ENCODE measurements at places on chromosomes 2 and 18.

DNA sequence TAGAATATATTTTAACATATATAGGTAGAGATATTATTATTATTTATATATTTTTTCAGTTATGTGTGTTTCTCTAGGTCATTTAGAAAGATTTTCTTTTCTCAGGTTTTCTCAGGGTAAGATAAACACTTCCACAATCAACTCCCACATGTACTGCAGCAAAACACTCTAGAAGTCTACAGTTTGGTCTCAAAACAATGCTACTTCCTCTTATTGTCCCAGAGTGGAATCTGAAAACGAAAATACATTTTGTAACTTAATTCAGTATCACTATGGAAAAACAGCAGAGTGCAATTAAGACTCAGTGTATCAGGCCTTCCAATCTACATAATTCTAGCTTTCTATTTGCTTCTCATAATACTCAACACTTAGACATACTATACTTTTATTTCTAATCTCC lies 190.1 kb upstream of the SLC35G4 start:
- no peak for DNase-seq

DNA sequence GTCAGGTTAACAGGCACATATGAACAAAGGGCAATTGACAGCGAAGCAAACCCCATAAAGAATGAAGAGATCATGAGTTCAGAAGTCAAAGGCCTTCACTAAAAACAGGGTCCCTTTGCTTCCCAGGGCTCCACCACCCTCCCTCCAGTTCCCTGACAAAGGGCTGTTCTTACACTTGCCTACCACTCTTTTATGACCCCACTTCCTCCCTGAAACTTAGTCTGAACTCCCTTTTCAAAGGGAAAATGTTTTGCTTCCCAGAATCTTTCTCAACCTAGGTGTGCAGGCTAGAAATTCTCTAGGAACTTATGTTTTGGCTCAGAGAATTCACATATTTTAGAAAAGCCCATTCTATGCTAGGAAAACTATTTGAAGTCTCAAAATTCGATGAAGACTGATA lies 86.0 kb upstream of the ITGA4 start:
- no peak for DNase-seq

- DNase-seq, result no peak
Measured at GRCh38 chr2:8992643-8993042, 10.8 kb downstream of the MBOAT2 start.

DNA sequence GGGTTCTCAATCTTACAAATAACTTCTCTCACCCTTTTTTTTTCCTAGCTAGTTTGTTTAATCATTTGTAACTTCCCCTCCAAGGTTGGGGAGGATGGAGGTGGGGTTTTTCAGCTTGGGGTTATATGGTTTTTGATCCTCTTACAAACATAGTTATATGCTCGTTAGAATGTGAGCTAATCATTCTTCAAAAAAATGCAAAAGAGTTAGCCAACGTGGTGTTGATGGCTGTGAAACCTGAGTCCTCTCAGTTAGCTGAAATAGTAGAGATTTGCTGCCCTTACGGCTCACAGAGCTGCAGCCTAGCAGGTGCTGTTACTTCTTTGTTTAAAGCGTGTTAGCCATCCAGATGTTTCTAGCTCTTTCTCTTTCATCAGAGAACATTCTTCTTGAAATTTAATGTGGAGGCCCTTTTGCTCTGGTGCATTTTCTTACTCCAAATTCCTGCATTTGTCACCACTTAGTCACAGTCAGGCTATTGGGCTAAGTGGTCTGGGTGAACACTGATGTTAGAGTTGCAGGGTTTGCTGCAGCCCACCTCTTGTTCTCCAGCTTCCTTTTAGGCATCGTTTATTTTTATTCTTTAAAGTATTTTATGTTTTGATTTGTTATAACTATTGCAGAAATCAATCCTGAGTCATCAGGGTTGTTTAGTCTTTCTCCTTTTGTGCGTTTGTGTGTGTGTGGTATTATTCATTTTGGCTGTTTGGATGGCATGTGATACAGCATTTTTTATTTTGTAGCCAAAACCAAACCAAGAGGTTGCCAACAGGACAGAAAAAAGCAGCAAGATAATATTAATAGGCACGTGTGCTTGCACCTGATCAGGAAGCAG lies 41.1 kb downstream of the LIMS1 start:
- no peak for DNase-seq

DNA sequence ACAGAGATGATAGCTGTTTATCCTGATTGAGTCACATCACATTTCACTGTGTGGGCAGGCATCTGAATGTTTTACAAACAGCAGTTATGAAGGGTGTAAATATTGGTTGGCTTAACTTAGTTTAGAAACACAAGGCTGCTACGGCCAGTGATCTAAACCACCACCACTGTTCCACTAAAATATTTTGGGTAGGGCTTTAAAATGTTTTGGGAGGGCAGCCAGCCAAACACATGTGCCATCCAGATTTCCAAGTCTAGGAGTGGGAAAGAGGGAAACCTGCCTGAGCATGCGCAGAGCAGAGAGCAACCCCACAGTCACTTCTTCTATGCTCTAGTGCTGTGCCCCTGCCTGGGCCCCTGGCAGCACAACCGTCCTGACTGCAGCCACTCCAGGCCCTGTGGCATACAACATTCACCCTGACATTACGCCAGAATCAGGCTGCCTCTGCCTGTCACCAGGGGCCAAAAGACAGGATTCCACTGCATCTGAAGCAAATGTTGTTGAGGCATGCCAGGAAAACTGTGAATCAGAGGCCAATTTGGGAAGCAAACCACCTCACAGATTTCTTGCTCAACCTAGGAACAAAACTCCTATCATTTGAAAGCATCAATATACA lies 74.8 kb upstream of the COL5A2 start:
- DNase-seq, result no peak

DNA sequence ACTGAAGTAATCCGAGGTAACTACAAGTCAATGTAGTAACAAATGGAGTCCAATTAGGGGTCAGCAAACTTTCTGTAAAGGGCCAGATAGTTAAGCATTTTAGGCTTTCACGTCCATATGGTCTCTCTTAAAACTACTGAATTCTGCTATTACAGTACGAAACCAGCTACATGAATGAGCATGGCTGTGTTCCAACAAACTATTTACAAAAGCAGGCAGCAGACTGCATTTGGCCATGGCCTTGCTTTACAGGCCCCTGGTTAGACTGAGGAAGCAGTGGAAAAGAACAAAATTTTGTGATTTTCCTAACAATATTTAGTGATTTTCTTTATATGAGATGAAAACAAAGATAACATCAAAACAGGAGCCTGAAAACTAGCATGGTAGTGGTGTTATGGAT lies 64.0 kb downstream of the RTN4 start:
- DNase-seq, result no peak

GRCh38 chr18:63763831-63764600 lies 11.2 kb upstream of the SERPINB7 start:
- DNase-seq, result no peak

- no peak for DNase-seq
Measured at GRCh38 chr2:183001948-183002347, 36.3 kb downstream of the NCKAP1 start.

DNA sequence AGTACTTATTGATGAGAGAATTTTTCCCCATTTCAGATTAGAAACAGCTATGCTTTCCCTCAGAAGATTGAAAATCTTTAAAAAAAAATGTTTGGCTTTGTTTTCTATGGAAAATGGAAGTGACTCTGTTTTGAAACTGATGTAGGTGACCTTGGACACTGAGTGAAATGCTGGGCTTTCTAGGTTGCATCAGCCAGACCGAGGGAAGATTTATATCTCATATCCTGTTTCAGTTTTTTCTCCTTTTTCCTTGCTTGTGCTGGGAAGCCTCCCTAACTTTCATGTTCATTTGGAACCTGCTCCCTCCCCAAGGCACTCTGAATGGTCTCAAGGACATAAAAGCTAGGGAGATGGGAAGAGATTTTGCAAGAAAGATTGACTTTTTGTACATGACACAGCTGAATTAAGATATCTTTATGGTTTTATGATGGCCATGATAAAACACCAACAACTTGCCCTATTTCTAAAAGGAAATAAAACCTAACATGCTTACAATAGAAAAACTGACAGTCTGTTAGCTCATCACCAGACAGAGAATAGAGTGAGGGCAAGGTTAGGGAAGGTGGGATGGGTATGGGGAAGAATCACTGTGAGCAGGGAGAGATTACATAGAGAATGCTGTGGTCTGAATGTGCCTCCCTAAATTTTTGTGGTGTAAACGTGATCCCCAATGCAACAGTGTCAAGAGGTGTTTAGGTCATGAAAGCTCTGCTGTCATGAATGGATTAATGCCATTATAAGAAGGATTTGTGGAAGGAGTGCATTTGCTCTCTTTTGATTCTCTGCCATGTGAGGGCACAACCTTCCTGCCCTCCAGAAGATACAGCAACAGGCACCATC lies 249.7 kb downstream of the TPGS2 start:
- no peak for DNase-seq

DNA sequence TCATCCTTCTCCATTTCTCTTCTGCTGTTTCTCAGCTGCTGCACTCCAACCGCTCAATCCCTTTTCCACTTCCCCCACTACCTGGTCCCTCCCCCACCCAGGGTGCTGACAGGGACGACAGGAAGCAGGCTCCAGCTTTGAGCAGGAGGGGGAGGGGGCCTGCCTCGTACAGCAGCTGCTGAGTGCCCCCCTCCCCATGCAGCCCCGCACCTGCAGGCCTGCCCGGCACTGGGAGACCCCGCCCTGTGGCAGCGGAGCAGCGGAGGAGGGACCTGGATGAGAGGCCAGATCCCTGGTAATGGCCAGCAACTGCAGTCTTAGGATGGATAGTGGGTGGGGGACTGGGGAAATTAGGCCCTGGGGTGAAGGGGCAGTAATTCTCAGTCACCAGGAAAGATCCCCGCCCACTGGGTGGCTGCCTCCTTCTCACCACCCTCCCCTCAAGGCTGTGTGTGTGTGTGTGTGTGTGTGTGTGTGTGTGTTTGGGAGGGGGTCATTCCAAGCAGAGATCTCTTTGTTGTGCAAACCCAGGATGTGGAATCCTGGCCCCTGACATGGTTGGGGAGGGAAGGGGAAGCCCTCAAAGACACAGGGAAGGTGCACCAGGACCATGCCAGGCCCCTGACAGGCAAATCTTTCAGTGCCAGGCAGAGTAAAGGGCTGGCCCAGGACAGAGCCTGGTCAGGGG lies 6.8 kb upstream of the CRYBA2 start:
- no peak for DNase-seq

DNA sequence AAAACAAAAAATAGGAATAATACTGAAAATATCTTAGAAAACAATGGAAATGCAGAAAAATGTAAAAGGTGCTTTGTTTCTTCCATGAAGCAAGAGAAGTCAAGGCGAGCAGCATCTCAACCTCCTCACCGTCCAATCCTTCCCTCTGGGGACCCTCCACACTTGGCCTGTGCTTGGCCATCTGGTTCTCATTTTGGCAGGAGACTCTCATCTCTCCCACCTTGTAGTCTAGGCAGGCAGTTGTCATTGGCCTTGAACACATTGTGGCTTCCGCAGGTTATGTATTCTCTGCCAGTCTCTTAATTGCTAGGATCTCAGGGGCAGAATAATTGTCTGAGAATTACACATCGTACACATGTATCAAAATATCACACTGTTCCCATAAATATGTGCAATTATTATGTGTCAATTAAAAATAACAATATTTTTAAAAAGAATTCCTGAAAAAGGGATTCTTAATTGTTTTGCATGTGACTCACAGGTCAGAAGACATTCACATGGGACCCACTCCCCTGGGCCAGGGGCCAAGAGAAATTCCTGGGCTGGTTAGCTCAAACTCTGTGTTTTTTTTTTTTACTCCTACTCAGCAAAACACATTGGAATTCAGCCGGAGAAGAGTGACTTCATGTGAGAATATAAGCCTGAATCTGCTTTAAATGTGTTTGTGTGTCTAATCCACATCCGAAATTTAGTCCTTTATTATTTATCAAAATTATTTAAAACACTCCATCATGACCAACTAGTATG lies 14.0 kb upstream of the ANKRD62 start:
- DNase-seq, result no peak

- DNase-seq, result no peak
Measured at GRCh38 chr2:217614498-217614897, 388.3 kb downstream of the TNS1 start.

DNA sequence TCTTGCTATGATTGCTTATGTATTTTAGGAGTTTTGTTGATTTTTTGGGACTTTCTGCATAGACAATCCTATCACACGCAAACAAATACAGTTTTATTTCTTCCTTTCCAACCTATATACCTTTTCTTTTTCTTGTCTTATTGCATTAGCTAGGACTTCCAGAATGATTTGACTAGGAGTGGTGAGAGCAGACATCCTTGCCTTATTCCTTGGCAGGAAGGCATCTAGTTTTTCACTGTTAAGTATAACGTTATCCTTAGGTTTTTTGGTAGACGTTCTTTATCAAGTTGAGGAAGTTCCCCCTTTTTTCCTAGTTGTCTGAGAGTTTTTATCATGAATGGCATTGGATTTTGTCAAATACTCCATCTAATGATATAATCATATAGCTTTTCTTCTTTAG lies 25.8 kb downstream of the EHBP1 start:
- DNase-seq, result no peak

DNA sequence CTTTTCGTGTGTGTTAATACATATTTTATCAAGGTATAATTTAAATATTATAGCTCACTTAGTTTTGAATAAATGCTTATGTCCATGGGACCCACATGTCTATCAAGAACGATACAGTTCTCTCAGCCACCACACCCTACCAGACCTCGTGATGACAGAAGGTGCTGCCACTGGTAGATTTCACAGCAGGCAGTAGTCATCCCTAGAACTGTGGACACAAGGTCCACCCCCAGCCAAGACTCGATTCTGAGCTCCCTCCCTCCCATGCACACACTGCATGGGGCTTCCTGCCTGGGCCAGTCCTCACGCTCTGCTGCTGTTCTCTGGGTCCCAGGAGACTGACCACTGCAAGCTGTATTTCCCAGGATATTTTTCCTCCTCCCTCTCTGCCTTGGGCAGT lies 26.5 kb upstream of the CREB1 start:
- DNase-seq, result no peak

GRCh38 chr18:63505566-63506335 lies 29.0 kb downstream of the SERPINB5 start:
- DNase-seq, result no peak

Measured in activated naive CD4-positive, alpha-beta T cell (primary cell).